Activated naive CD4-positive, alpha-beta T cell treated with Interleukin-2 at 50 U/mL for 16 hours (primary cell): ENCODE measurements at places on chromosomes 3 and 15.

- no peak for DNase-seq
Observed at GRCh38 chr3:29554566-29554965, 273.7 kb downstream of the RBMS3 start.

GRCh38 chr15:88812133-88812532 is 8.9 kb downstream of the ACAN start:
- DNase-seq: no peak

DNA sequence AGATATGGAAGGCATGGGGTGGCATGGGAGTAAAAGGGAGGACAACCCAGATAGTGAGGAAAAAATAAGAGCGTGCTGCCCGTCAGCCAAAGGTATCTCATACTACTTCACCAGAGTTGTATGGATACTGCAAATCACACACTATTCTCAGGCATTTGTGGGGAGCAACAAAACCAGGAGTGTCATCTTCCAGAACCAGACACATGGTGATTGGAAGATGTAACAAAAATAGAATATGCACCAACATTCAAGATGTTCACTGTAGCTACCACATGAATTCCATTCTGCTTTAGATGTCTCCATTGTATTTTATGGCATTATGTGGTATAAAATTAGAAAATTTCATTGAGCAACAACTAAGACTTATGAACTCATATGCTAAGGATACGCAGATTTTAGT is 34.9 kb downstream of the CD47 start:
- DNase-seq: no peak

DNA sequence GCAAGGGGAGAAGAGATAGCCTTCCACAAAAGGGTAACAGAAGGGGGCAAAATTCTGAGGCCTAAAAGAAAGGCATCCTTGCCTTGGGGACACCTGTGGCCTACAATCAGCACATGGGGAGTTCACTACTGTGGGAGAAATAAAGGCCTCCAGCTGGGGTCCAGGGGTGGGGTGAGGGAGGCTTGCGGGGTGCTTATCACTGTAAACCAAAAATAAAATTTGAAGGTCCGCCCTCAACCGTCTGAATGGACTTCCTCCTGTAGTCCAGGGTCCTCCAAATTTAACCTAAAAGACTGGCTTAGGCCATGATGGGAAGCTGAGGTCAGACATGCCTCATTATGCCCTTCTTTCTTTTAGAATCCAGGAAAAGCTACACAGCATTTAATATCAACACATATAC is 2.1 kb upstream of the POLR2M start:
- no peak for DNase-seq

DNA sequence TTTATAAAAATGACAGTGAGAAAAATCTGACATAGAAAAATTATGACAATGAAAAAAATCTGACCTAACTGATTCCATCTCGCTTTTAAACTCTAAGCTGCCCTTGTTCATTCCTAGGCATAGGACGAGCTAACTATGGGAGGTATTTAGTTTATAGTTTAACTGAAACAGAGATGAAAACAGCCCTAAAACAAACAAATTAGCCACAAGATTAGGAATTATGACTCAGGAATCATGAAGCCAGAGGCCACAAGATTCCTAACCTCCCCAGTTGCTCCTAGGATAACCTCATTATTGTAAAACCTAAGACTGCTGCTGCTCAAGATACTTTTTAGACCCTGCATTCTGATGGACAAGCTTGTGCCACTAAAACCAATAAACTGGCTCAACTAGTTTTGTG is 122.7 kb upstream of the MNS1 start:
- DNase-seq: no peak

DNA sequence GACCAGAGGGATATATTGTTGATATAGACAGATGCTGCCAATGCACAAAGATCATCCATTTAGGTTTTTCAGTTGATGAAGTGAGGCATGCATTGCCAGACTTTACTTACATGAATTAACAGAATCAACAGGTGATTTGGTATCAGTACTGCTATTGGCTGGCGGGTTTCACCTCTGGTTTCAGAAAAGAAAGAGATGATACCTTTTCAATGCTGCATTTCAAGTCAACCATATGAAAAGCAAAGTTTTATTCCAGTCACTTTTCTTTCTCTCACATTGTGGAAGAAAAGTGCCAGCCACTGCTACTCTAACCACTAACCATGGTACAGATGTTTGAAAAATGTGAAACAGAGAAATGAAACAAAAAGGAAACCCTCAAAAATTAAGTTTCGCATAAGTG is 289.1 kb downstream of the TIGIT start:
- DNase-seq: no peak

DNA sequence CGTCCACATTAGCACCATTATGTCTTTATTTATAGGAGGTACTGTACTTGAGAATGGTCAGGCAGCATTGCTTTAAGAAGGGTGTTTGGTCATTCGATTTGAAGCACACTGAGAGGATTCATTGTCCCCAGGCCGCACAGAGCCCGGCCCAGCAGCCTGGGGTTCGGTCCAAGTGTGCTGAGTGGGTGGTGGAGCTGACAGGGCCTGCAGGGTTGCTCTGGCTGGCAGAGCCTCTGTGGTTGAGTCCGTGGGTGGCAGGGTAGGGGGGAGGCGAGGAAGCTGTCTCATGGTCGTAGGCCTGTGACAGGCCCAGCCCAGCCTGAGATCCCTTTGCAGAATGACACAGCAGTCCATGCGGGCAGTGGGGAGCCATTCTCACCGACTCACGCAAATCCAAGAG is 227.7 kb upstream of the TOPAZ1 start:
- no peak for DNase-seq

GRCh38 chr3:31680072-31680870 is 147.5 kb downstream of the STT3B start:
- DNase-seq: no peak

DNA sequence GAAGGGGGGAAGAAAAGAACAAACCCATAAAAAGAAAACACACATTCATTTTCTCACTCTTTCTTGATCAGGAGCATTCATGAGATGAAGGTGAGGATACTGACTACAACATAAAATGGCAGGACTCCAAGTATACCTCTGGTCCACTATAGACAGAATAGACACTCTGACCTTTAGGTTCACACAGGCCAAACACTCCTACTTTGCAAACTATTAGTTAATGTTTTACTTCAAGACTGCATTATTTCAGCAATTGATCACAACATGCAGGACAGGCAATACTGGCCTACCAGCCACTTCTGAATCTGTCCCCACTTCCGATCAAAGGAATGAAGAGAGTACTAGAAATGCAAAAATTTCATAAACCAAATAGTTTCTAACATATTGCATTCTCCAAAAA is 47.0 kb downstream of the LRRFIP2 start:
- DNase-seq: no peak

GRCh38 chr15:87756072-87756471 is 500.5 kb downstream of the NTRK3 start:
- DNase-seq: no peak

DNA sequence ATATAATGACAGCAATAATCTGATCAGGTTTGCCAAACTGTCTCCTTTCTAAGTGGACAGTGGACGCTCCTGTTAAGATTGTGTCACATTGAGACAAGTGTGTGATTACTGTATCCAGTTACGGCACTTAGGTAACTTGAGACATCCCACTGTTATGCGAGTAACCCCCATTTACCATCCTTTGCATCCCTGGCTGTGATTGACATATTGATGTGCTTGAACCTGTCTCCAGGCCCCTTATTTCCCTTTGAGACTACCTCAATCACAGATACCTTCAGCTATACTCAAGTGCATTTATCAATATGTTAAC is 785.2 kb downstream of the NR2F2 start:
- no peak for DNase-seq

DNA sequence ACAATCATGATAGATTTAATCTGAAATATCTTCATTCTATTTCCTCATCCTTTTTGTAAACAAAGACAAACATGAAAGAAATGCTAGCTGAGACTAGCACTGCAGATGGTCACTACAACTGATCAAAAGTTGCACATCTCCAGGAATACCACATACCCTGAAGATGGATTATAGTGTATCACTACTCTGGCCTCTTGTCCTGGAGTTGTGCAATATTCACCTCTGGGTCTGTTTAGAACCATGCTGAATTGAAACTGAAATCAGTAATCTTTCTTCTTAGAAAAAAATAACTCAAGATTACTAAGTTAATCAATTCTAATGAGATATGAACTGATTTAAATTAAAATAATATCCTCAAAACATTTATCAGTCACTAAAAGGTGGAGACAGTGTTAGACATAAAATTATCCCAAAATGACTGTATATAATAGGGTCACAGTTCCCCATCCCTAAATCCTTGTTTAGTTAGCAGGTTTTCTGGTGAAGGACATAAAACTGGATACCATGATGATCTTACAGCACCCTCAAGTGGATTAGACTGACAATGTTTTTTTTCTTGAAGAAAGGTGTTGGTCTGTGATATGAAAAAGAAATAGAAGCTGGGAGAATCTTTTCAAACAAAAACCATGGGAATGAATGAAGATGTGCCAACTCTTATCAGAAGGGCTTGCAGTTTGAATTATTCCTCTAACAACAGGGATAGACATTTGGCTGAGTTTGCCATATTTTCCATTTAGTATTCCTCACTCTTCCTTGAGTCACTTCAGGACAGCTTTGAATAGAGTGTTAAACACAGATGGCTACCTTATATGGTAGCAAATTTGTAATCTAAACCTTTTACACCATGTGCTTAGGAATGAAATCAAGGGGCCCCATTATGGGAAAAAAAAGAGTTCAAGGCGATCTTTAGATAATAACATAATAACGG is 7.1 kb upstream of the TTC14 start:
- no peak for DNase-seq

DNA sequence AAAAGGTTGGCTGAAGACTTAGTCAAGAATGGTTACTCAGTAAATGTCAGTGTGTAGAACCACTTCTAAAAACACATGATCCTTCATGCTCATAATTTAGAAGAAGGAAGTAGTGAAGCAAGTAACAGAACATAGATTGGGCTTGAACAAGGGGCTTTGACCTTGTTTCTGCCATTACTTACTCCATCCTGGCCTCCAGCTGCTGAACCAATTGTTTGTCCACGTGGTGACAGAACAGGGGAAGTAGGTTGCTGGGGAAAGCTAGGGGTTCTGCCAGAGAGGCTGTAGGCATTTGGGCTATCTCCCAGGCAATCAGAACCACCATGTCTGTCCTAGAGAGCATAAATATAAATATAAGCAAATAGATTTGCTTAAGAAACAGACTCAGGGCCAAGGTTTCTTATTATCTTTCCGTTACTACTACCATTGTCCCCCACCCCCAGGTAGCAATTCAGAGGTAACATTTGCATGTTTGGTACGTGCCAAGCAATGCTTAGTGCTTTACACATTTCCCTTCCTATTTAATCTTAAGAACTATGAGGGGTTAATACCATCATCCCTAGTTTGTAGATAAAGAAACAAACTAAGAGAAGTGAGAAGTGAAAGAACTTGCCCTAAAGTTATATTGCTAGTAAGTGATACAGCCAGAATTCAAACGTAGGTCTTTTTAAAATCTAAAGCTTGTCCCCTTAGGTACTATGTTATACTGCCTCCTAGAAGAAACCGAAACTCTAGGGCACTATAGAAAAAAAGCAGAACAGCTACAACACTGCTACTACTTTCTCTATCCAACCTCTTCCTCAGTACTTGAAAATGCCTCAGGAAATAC is 3.0 kb upstream of the SPG11 start:
- DNase-seq: no peak

DNA sequence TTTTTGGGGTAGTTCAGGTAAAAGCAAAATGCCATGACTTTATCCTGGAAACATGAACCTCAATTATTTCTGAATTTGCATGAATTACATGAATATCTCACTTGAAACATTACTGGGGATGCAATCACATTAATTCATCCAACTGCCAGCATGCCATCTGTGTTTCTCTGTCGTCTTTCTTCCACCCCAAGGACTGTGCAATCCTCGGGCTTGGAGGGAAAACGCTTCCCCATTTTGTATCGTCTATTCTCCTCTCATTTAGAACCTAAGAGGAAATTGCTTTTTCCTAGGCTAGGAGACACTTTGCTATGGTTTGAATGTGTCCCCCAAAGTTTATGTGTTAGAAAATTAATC is 109.4 kb downstream of the SQOR start:
- DNase-seq: no peak

- no peak for DNase-seq
Observed at GRCh38 chr3:188052169-188053035, 101.6 kb upstream of the LPP start.

DNA sequence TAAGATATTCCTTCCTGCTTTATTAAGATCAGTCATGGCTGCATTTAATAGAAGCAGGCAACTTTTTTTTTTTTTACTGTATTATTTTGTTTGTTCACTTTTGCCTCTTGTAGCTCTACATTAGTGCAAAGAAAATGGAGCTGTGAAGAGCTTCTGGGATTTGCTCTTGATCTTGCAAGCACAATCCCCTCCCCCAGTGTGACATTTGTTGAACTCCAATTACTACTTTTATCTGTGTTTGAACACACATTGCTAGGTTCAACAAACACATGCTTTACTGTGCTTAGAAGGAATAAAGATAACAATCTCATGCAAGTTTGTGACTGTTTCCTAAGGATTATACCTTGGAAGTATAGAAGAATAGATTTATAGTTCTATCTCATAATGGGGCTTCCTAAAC is 648.8 kb downstream of the NLGN1 start:
- no peak for DNase-seq

- no peak for DNase-seq
Observed at GRCh38 chr15:78878356-78878755, 5.7 kb downstream of the MORF4L1 start.

DNA sequence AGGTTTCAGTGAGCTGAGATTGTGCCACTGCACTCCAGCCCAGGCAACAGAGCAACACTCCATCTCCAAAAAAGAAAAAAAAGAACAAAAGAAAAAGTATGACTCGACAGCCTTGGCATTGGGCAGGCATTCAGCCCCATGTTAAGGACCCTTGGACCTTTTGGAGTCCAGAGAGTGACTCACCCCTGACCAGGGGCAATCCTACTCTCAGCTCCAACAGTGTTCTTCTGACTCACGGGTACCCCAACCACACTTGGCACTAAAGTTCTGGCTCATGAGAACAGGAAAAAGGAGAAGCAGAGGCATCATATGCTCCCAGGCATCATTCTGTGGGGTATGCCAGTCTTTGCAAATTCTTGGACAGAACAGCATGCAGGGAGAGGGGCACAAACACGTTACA is 252.4 kb upstream of the HES1 start:
- DNase-seq: no peak

GRCh38 chr3:193057616-193058015 is 140.0 kb upstream of the MB21D2 start:
- no peak for DNase-seq

DNA sequence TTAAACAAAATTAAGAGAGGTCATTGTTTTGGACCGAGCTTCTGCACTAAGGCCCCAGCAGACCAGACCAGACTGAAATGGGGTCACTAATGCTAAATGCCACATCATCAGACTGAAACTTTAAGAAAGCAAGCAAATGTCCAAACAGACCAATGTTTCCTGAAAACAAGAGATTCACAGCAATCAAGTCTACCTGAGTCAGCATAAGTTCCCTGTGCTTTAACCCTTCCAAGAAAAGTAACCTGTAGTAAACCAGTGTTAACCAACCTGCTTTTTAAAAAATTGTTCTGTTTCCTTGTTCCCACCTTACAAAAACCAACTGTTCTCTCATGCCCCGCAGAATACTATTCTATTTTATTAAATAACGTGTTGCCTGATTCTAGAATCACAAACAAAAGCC is 241.1 kb upstream of the GADL1 start:
- DNase-seq: no peak
